Glomerular endothelial cell (primary cell): ENCODE measurements at places on chromosomes 1 and 21.

DNA sequence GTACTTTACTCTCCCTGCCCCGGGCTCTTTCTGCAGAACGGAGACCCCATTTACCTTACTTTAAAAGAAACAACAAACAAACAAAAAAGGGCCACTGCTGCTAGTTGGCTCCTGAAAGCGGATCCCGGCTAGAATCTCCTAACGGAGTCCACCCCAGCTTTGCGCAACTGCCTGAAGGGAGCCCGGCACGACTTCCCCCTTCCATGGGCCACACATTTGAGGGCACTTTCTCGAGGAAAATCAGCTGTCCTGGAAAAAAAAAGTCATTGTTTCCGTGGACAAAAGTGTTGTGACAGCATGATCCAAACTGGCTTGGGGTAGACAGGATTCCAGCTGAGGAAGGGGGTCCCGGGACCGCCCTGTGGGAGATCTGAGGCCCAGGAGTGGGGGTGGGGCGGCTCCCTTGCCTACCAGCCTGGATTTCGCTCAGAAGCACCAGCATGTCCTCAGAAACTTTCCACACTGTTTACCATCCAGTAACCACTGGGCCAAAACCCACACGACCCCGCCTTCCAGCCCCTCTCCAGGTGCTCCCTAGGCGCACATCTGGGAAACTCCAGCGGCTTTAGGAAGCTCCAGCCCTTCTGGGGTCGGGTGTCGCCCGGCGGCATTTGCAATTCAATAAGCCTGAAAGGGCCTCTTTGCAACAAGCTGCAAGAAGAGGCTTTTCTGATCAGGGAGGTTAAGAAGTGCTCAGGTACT is 4.8 kb downstream of the RIPK4 start:
- no peak for DNase-seq

DNA sequence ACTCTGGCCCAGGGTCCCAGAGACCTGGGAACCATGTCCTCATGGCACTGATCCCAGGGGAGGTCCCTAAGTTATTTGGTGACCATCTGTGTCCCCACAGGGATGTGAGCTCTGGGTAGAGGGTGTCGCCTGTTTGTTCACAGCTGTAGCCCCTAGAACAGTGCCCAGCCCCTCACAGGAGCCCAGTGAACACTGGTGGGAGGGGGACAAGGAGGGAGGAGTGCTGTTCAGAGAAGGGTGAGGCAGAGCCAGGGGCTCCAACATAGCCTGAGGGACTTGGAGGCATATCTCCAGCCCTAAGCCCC is 450.4 kb downstream of the MATN1 start:
- no peak for DNase-seq

GRCh38 chr21:31282095-31282709 is 61.9 kb downstream of the TIAM1 start:
- DNase-seq = no peak

GRCh38 chr1:209895709-209896108 is 42.3 kb upstream of the SYT14 start:
- DNase-seq = peak; percentile 75

DNA sequence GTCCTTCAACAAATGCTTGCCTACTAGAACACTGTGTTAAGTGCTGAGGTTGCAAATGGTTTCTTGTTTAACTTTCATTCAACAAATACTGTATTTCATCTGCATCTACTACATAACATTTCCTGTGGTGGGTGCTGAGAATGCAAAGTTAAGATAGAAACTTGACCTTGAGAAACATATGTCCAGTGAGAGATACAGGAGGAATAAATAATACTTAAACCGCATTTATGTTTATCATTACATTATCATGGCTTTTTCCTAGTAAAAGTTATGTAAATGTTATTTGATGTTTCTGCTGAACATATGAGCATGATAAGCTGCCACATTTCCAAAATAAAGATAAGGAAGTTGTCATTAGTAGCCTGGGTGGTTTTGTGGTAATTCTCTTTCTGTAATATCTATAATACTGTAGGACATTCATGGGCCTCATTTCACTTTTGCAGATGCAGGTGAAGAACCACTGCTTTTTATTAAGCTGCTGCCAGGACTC is 590.4 kb downstream of the PLPP3 start:
- no peak for DNase-seq
